Femur (tissue), 1 donor: ENCODE measurements at places on chromosomes 7 and 10.

- DNase-seq, result no peak
These were observed 67.2 kb downstream of the COBL start for GRCh38 chr7:51249187-51249945.

GRCh38 chr10:110209926-110210673, 2.7 kb downstream of the MXI1 start:
- DNase-seq, result peak; percentile 70

GRCh38 chr7:79217468-79217867, 236.0 kb downstream of the MAGI2 start:
- DNase-seq, result no peak

- DNase-seq, result peak; percentile 68
These were observed 288.1 kb downstream of the PARD3 start for GRCh38 chr10:34526758-34527730.

GRCh38 chr7:66182920-66183319, 22.2 kb upstream of the TPST1 start:
- DNase-seq, result no peak

GRCh38 chr7:129986600-129986999, 33.8 kb upstream of the UBE2H start:
- DNase-seq, result no peak

GRCh38 chr10:99119258-99119748, 116.3 kb downstream of the HPSE2 start:
- no peak for DNase-seq

DNA sequence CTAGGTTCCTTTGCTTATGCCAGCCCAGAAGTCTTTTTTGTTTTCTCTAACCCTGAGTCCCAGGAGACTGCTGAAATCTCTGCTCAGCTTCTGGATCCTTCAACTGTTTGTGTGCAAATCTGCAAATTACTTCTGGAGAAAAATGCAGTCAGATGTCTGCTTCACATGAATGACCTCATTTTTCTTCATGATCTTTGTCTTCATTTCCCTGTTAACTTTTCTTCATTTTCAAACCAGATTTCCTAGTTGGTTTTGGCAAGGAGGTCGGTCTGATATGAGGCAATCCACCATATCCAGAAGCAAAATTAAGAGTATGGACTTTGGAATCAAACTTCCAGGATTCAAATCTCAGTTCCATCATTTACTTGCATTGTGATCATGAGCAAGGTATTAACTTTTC, 66.8 kb downstream of the ZNF503 start:
- no peak for DNase-seq

GRCh38 chr10:85900487-85900886, 466.1 kb downstream of the GRID1 start:
- DNase-seq, result peak; percentile 39

GRCh38 chr10:118607768-118608354, 12.4 kb upstream of the PRLHR start:
- DNase-seq, result no peak

GRCh38 chr7:155850766-155851678, 38.8 kb upstream of the SHH start:
- no peak for DNase-seq

DNA sequence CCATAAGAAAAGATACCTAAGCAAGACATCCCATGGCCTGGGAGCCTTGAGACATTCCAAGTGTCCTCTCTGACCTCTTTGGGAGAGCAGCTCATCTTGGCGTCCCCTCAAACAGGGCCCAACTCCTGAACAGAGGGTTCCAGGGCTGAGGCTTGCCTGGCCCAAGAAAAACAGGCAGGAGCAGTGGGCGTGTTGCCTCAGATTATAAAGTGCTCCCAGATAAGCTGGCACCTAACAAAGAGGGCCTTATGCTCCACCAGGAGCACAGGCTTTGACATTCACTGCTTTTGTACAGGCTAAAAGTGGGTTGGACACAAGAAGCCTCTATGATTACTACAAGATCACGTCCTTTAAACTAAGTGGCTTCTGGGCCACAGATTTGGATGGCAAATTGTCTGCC, 193.1 kb downstream of the FGFR2 start:
- no peak for DNase-seq
